ENCODE measurements at places on chromosomes 6 and 20.

GRCh38 chr6:20028562-20028961 is 183.7 kb downstream of the MBOAT1 start:
- no peak for DNase-seq

DNA sequence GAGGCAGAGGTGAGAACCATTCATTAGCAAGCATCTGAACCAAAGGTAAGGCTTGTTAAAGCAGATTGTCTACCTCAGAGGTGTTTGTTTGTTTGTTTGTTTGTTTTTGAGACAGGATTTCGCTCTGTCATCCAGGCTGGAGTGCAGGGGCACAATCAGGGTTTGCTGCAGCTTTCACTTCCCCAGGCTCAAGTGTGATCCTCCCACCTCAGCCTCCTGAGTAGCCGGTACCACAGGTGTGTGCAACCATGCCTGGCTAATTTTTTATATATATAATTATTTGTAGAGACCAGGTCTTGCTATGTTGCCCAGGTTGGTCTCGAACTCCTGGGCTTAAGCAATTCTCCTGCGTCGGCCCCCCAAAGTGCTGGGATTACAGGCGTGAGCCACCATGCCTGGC is 17.2 kb downstream of the CYP39A1 start:
- no peak for DNase-seq

GRCh38 chr20:36311141-36311853 is 5.2 kb downstream of the DLGAP4 start:
- DNase-seq, result no peak

DNA sequence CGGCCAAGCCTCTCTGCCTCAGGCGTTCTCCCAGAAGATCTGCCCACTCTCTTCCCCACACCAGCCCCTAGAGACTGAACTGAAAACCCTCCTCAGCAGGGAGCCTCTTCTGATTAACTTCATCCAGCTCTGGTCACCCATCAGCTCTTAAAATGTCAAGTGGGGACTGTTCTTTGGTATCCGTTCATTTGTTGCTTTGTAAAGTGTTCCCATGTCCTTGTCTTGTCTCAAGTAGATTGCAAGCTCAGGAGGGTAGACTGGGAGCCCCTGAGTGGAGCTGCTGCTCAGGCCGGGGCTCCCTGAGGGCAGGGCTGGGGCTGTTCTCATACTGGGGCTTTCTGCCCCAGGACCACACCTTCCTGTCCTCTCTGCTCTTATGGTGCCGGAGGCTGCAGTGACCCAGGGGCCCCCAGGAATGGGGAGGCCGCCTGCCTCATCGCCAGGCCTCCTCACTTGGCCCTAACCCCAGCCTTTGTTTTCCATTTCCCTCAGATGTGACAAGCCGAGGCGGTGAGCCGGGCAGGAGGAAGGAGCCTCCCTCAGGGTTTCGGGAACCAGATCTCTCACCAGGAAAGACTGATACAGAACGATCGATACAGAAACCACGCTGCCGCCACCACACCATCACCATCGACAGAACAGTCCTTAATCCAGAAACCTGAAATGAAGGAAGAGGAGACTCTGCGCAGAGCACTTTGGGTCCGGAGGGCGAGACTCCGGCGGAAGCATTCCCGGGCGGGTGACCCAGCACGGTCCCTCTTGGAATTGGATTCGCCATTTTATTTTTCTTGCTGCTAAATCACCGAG is 14.2 kb downstream of the VEGFA start:
- DNase-seq, result no peak

DNA sequence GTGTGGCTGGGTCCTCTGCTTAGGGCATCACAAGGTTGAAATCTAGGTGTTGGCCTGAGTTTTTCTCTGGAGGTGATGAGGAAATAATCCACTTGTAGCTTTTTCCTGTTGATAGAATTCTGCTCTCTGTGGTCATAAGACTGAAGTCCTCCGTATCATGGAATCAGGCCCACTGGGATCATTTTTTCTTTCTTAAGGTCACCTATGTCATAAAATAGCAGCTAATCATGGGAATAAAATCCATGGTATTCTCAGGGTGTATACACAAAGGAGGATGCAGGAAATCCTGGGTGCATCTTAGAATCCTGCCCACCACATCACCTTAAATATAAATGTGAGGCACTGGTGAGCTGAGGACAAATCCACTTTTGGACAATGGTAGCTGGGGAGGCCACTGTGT is 72.7 kb downstream of the PRDM1 start:
- no peak for DNase-seq

DNA sequence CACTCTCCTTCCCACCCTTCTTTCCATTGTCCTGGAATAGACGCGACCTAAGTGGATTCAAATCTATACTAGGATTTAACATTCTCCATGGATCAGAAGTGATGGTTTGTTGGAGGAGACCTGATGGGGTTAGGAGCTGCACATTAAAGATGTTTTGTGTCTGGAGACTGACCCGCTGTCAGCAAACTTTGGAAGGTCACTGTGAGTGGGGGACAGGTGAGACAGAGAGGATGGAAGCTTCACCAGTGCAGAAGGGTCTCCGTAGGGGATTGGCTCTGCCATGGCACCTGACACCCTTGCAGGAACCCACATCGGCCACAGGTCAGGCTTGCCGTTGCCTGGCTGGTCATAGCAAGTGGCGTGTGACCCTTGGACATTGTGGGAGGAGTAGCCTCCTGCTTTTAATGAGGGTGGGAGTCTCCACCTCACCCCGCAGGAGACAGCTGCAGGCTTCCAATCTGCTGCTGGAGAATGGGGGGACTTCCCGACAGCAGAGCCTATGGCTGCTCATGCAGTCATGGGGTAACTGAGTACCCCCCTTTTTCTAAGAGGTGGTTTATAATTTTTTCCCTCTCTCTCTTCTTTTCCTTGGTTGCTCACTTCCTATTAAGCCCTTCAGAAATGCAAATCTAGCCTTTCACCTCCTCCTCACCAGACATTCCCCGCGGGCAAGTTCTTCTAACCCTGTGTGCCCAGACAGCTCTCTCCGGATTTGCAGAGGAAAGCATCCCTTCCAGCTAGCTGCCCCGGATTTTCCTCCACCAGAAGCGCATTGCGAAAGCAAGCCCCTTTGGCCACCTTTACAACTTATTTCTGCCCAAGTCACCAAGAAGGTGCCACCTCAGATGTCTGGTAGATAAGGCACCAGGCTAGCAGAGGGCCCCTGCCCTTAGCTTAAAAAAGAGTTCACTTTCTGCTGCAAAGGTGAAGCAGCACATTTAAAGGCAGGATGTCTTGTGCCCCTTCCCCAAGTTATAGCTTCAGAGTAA is 53.5 kb downstream of the DACT2 start:
- no peak for DNase-seq

DNA sequence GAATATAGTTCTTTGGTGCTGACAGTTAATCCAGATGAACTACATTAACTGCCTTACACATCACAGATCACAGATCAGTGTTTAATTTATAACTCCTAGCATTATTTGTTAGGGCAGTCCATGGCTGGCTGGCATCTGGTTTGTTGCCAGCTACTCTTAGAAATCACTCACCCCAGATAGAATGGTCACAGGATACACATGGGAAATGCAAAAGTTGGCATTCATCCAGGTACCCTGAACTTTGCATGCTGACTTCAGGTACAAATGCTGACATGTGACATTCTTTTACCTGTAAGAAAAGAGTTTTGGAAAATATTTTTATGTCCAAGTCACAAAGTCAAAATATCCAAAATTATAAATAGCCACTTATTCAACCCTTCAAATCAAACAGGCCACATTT is 20.2 kb downstream of the FBXL4 start:
- DNase-seq, result no peak

DNA sequence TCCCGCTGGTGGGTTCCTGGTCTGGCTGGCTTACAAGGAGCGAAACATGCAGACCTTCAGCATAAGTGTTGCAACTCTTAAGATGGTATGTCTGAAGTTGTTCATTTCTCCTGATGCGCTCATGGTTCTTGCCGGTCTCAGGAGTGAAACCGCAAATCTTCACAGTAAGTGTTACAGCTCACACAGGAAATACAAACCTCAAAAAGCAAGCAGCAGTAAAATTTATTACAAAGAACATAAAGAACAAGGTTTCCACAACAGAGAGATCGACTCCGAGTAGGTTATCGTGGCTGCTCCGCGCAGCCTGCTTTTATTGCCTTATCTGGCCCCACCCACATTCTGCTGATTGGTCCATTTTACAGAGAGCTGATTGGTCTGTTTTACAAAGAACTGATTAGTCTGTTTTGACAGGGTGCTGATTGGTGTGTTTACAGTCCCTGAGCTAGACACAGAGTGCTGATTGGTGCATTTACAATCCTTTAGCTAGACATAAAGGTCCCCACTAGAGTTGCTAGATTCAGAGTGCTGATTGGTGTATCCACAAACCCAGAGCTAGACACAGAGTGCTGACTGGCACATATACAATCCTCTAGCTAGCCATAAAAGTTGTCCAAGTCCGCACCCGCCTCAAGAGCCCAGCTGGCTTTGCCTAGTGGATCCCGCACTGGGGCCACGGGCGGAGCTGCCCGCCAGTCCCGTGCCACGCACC is 39.2 kb downstream of the TRIM27 start:
- no peak for DNase-seq

Measured in NCI-H446 treated with DMSO at 0.1 percent for 48 hours (cell line).